Foreskin keratinocyte (primary cell): ENCODE measurements at places on chromosomes 13 and 19.

DNA sequence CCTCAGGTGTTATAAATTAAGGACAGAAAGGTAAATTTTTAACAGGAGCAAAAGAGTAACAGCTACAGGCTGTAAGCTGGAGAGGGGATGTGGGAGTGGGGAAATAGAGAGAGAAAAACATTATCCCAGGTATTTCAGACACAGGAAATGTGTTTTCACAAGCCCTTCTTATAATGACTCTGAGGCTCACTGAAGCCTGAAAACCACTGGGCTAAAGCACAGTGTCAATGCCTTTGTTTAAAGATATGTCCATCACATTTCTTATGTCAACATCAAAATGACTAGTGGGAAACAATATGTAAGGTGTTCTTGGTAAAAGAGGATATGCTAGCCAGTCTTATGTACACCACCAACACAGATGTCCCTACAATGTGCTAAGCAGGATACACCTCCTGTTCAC lies 365.9 kb downstream of the FGF14 start:
- DNase-seq: no peak

- peak; percentile 92 for DNase-seq
Observed at GRCh38 chr19:42965176-42965575, 28.2 kb upstream of the PSG7 start.

DNA sequence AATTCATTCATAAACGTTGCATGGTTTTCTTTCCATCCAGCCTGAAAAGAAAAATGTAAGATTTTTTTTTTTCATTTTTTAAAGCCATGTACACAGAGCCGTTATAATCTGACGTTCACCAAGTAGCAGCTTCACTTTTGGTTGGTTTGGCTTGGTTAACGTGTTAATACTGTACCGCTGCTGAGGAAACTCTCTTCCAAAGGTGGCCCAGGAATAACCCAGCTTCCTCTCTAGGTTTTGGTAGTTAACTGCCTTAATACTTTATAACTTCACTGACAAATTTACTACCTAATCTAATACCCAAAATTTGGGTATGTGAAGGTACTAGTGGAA lies 1.7 kb downstream of the INTS6 start:
- no peak for DNase-seq

GRCh38 chr19:12801466-12802266 lies at the start of the genes PRDX2 and THSD8:
Gene PRDX2, minus strand, starts transcription at chr19:12801800. Its CDS starts 539 bp downstream, at chr19:12801261.
Gene THSD8, plus strand, starts transcription at chr19:12802069. Its CDS starts 3 bp downstream, at chr19:12802072.
- DNase-seq: peak; percentile 52

DNA sequence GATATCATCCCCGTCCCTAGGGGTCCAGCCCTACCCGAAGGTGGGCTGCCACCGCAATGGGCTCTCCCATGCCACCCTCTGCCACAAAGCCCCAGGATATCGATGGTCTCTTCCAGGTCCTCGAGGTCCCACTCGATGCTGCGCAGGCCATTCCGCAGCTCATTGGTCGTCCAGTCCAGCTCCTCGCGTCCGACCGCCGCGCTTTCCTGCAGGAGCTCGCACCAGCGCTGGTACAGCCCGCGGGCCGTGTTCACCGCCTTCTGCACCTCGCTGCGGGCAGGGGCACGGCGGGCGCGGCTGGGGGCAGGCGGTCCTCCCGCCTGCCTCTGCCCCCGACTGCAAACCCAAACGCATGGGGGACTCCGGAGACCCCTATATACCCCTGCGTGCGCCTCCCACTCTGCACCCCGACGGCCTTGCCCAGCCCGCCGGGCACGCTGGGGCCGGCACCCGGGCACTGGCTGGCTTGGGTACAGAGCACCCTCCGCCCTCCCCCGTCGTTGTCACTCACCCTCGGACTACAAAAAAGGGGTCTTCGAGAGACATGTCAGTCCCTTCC lies 468 bp downstream of the STX10 start:
- no peak for DNase-seq

DNA sequence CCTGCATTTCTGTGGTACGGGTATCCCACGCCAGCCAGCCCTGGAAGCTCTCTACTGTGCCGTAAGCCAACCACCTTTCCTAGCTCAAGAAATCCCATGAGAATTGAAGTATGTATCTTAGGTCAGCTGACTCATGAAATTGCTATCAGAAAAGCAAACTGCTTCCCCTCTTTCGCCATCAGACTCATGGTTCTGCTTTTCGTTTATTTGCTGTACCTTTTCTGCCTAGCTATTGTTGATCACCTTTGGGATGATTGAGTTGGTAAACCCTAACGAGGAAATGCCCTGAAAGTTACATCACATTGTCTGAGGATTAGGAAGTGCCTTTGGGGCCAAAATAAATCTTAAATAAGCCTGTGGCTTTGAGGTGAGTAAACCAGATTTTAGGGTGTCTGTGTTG lies at the start of gene ADGRE3:
ADGRE3 (minus strand) TSS at position 81 of the 400 bp plus-strand sequence; CDS start at position 7, 74 bp downstream.
- no peak for DNase-seq

DNA sequence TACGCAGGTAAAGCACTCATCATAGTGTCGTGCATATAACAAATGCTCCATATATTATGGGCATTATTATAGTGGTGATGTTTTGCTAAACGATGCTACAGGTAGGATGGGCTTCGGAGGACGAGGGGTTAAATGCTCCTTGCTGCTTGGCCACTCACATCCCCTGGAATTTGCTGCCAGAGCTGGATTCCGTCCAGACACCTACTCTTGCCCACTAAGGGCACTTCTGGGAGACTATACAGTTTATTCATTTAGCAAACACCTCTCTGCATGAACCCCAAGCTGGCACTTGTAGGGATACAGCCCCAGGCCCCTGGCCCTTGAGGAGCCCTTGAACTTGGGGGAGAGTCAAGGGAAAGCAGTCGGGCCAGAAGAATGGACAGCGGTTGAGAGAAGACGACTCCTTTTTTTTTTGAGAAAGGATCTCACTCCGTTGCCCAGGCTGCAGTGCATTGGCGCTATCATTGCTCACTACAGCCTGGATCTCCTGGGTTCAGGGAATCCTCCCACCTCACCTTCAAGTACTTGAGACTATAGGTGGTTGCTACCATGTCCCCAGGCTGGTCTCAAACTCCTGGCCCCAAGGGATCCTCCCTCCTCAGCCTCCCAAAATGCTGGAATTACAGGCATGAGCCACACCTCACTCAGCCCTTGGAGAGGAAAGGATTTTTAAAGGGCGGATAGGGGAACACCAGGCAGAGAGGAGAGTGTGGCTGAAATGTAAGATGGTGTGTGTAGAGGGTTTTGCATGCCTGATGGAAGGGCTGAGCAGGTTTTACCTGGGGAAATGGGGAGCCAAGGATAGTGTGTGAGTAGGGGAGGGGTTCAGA lies 1.1 kb upstream of the MRPL34 start:
- DNase-seq: no peak

GRCh38 chr19:8180018-8180417 lies 29.2 kb upstream of the CERS4 start:
- DNase-seq: no peak
